HFFc6 (cell line): ENCODE measurements at places on chromosomes 7 and 10.

DNA sequence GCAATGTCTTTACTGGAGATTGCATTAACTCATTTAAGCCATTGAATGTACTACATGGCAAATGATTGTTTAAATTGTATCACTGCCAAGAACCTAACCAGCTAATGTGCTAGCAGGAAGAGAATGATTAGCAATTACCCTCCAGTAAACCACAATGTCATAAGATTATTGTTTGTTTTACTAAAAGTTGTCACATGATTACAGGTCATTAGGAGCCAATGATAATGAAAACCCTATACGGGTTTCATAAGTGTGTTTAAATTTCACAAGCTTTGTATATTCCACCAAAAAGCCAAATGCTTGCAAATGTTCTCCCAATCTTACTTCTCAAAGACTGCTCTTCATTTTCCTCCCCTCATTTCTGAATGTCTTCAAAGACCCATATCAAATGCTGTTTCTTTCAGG is 76.5 kb upstream of the PPP1R3C start:
- no peak for DNase-seq

DNA sequence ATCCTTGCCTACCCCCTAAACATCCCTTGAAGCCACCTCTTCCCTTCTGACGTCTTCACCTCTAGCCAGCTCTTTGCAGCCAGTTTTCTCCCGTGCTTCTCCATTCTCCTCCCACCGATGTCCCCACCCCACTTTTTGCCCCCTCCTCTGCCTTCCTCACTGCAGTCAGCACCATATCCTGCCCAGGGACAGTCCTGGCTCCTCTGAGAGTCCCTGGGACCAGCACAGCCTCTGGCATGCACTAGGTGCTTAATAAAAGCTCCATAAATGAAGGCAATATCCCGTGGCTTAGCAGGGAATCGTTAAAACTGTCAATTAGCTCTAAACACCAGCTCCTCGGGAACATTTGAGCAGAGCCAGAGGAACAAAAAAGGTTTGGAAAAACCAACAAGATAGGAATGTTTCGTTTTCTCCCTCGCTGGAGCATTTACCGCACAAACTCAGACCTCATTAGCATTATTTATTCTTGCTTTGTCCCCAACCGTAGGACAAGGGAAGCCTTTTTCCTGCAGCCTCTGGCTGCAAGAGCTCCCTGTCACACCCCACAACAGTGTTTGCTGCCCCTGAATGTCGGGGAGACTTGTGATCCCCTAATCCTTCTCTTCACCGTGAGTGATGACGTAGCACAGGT is 16.1 kb downstream of the MYL10 start:
- DNase-seq, result no peak

DNA sequence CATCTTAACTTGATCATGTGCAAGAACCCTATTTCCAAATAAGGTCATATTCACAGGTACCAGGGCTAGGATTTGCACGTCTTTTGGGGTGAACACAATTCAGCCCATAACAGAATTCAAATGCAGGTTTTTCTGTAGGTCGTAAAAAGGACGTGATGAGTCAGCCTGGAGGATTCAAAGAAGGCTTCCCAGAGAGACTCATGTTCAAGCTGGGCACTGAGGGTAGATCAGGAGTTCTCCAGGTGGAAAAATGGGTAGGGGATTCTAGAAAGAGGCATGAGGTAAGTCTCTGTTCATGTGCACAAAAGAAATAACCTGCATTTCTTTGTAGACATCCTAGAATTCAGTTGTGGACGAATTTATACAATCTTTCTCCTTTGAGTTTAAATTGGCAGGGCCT is 160.4 kb downstream of the RPS24 start:
- peak; percentile 28 for DNase-seq

DNA sequence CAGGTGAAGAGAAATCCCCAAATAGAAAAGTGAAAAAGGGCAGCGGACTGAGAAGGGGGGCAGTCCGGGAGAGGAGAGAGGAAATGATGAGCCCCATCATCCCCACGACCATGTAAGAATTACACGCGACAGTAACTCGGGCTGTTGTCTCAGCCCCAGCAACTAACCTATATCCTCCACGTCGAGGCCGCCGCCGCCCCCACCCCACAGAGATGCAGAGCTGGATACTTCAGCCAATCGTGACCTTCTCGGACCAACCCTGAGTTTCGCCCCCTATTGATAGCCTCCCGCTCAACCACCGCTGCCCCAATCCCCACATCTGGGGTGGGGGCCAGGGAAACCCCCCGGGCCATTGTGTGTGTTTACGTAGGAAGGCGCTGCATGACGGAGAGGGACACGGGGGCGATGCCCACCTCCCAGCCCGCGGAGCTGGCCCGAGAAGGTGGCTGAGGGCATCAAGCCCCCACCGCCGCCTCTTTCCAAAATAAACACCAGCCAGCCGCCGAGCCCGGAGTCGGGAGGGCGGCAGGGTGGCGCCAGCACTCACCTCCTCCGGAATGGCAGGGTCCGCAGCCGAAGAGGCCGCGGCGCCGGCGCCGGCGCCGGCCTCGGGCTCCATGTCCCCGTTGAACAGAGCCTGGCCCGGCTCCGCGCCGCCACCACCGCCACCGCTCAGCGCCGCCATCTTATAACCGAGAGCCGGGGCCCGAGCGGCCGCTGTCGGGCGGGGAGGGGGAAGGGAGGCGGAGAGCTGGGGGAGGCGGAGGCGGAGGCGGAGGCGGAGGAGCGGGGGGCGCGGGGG is 509 bp downstream of the BRAF start:
- peak; percentile 41 for DNase-seq

DNA sequence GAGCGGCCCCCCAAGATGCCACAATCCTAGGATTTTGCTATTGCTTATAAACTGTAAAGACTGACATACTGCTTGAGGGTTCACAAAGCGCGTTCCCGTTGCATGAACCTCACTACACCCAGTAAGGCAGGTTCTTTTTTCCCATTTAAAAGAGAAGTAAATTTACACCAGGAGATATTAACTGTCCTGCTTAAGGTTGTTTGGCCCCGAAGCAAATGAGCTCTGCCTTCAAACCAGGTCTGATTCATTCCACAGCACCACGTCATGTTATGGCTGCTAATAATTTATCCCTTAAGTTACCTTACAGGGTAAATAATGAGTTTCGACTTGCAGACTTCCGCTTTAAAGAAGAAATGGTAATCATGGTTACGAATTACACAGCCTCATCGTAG is 559 bp upstream of the FKBP14 start:
- peak; percentile 55 for DNase-seq

DNA sequence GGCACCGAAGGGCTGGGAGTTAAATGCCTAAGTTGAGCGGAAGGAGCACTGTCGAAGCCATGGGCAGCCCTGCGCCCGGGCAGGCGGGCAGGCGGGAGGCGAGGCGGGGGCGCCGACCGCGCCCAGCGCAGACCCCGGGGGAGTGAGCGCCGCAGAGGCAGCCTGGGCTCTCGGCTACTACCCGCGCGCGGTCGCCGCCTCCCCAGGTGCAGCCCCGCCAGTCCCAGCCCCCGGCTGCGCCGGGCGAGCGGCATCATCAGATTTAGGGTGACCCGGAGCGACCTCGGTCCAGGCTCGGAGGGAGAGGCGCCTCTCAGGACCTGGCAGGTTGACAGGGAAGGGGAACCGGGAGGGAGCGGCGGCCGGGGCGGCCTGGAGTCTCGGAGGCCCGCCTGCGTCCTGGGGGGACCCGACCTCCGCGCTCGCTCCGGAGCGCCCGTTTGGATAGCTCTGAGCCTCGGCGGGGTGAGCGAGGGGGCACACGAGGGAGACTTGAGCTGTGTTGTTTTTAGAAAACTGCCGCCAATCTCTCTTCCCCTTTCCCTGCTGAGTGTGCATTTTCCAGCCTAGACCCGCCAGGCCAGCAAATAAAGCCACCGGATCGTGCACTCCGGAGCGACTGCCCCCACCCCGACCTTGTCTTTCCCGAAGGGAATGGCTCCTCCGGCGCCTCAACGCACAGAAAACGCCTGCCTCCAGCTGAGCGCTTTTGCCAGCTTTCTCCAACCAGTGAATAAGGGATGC is 2.3 kb upstream of the NRP1 start:
- no peak for DNase-seq

DNA sequence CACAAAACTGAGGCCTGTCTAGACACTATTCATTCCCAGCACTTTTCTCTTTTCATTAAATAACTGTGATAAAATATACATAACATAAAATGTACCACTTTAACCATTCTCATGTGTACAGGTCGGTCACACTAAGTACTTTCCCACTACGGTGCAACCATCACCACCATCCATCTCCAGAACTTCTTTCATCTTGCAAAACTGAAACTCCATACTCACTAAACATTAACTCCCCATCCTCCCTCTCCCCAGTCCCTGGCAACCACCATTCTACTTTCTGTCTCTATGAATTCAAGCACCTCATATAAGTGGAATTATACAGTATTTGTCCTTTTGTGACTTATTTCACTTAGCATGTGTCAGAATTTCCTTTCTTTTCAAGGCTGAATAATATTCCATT is 53.0 kb downstream of the ARHGAP12 start:
- no peak for DNase-seq

DNA sequence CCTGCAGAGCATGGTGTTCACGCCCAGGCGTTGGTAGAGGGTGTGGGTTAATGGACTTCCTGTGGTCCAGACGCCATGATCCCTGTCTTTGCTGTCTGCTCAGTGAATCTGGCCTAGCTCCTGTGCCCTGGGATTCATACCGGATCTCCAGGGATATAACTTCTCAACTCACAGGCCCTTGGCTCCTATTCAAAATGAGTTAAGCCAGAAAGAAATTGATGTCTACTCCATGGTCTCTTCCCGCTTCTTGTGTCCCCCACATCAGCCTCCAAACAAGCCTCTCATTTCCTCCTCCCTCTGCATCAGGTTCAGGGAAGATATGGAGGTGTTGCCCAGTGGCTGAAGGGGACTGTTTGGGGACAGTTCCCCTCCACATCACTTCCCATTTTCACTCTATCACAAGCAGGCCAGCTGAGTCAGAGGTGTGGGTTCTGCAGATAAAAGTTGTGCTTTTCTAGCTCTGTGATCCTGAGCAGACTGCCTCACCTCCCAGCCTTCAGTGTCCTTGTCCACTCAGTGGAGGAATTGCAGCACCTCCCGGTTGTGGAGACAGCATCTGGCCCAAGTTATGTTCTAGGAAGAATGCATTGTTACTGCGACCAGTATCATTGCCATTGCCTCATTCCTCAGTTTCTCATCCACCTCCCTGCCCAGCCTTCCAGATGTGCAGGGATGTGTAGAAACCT is 22.5 kb downstream of the AKR1E2 start:
- DNase-seq, result no peak

- no peak for DNase-seq
These were observed 21.5 kb downstream of the ZMIZ1 start for GRCh38 chr10:79090134-79090803.

GRCh38 chr10:80411681-80412220 is 3.4 kb downstream of the PRXL2A start:
- DNase-seq, result no peak

GRCh38 chr10:133249094-133249780 is 11.6 kb downstream of the VENTX start:
- DNase-seq, result no peak

DNA sequence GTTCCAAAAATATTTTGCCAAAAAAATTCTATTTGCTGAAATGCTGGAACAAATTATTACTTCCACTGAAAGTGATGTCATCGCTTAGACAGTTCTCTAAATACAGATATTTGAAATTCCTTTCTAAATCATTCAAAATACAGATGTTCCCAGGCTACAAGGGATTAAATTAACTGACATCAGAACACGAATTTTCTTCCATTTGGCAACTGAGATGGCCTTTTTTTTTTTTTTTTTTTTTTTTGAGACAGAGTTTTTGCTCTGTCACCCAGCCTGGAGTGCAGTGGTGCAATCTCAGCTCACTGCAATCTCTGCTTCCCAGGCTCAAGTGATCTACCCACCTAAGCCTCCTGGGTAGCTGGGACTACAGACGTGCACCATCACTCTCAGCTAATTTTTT is 57.0 kb downstream of the P4HA1 start:
- DNase-seq, result peak; percentile 80

GRCh38 chr7:18499407-18500177 is 4.0 kb downstream of the HDAC9 start:
- DNase-seq, result no peak

DNA sequence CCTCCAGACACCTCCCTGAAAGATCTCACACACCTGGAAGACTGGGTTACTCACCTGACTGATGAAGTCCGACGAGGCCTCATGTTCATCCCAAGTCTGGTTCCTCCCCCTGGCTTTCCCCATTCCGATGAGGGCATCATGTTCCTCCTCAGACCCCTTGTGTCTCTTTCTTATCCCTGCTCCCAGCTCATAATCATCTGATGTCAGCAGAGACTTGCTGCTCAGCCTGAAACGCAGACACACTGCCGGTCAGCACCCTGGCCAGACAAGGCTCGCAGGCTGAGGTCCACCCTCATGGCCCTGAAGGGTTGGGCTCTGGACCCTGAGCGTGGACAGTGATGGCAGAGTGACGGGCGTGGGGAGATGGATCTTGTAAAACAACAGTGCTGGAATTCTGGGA is 64.3 kb downstream of the TNRC18 start:
- no peak for DNase-seq

DNA sequence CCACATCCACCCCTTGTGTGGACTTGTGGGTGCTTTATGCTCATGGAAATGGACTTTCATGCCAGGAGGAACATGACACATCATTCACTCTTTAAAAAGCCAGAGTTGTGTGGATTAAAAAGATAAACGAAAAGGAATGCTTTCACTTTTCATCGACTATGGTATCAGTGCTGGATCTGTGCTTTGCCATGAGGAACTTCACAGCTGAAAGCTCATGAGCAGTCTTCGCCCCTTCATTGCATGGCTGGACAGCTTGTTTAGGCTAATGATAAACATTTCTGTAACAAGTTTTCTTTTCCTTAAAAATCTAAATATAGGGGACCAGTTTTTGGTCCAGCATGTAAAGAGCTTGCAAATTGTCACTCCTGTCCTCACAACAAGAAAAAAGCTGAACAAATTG is 173.6 kb upstream of the NPS start:
- no peak for DNase-seq

- DNase-seq, result no peak
These were observed 200.0 kb downstream of the HIBADH start for GRCh38 chr7:27462575-27463270.

- no peak for DNase-seq
These were observed 89.2 kb downstream of the RBM20 start for GRCh38 chr10:110733218-110733952.

DNA sequence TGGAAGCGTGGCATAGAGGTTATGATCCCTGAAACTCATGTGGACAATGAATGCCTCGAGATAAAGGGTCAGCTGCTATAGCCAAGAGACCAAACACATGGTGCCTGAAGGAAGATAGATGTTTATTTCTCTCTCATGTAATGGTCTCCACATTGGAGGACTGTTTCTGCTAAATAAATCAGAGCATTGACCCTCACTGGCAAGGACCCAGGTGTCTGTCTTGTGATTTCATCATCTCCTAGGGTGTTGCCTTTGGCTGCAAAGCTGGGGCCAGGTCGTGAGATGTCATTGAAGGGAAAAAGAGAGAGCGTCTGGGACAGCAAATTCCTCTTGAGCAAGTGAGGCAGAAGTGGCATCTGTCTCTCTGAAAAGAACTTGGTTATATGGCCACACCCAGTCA is 64.6 kb downstream of the JCAD start:
- DNase-seq, result no peak
